ACHN (cell line): ENCODE measurements at places on chromosomes 4 and X.
A peak's percentile ranks its signal among the peaks of the same experiment; 100 is the strongest.

DNA sequence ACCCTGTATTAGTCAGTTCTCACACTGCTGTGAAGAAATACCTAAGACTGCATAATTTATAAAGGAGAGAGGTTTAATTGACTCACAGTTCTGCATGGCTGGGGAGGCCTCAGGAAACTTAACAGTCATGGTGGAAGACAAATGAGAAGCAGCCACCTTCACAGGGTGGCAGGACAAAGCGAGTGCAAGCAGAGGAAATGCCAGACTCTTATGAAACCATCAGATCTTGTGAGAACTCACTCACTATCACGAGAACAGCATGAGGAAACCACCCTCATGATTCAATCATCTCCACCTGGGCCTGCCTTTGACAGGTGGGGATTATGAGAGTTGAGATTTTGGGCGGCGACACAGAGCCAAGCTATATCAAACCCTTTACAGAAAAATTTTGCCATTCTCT is 722.4 kb downstream of the RAB28 start:
- no peak for DNase-seq

DNA sequence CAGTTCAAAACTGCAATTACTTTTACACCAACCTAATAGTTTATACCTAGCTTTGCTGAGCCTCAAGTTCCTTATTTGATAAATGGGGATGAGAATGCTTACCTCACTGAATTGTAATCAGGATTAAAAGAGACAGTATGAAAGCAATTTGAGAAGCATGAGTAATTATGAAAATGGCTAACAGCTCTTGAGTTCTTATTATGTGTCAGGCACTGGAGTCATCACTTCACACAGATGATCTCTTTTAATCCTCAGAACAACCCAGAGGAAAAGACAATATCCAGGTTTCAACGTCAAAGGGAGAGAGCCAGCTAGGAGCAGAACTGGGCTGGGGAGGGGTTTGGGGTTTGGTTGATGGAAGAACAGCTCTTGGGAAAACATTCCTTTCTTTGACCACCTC is 221.0 kb upstream of the NWD2 start:
- no peak for DNase-seq

DNA sequence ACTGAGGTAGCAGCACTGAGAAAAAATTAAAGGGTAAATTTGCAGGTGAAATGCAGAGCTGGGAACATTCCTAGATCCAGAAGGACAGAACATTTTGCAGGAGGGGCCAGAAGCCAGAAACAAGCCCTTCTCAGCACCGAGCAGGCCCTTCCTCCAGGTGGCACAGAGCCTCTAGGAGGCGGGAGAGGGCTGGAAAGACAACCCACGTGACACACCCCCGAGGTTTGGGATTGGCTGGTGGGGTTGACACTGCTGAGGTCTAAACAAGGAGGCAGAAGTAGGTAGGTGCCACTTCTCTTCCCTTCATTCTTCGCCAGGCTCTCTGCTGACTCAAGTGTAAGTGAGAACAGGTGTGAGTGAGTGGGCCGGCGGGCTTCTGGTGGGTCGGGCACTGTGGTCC is at the start of gene PAGE4:
Gene PAGE4, plus strand, starts transcription at position 288 of the 400 bp plus-strand sequence. CDS start 1,126 bp downstream, outside the sequence.
- no peak for DNase-seq

GRCh38 chr4:153143527-153144348 is 60.5 kb upstream of the TRIM2 start:
- peak; percentile 69 for DNase-seq

DNA sequence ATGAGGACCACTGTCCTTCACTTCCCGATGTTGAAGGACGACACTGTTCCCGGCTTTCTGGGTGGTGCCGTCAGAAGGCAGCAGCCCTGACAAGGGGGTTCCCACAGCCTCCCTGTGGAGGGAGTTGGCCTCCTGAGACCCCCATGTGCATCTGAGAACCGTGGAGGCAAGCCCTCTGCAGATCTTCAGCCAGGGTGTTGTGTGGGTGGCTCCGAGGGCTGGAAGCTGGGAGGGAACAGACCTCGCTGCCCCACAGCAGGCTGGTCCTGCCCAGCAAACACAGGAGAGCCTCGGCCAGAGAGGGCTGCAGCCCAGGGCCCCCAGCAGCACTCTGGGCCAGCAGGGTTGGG is 16.2 kb downstream of the DGKQ start:
- DNase-seq, result no peak

GRCh38 chr4:17153572-17153971 is 255.1 kb upstream of the LDB2 start:
- DNase-seq, result no peak
